Effector memory CD4-positive, alpha-beta T cell (primary cell): ENCODE measurements at places on chromosomes 3 and 15.

DNA sequence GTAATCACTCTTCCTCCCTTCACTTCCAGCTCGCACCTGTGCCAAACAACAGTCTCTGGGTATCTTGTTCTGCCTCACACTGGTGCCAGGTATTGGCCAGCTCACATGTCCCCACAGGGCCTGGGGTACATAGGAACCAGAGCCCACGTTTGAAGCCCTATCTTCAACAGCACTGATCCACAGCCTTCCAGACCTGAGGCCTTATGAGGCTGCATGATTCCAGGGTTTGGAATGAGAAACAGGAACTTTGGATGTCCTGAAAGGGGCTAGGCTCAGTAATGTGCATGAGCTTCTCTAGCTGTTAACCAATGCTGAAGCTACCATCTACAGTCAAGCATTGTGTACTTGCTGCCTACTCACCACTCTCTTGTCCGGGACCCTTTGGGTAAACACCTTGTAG lies 92.4 kb downstream of the GPR156 start:
- no peaks in the 10 kb centered on the region for H3K27me3 ChIP-seq
- no peaks in the 10 kb centered on the region for H3K4me1 ChIP-seq
- H3K4me3 ChIP-seq: no peak overlapping the region
- no peaks in the 10 kb centered on the region for H3K36me3 ChIP-seq

- peaks cover 11% of the 10 kb centered on the region for H3K27me3 ChIP-seq
- DNase-seq: no peak
- H3K4me1 ChIP-seq: peaks cover 5% of the 10 kb centered on the region
- H3K27ac ChIP-seq: no peak overlapping the region
- no peaks in the 10 kb centered on the region for H3K36me3 ChIP-seq
- no peak overlapping the region for H3K4me3 ChIP-seq
Observed at GRCh38 chr3:124885466-124886167, 1.5 kb downstream of the ITGB5 start.

GRCh38 chr15:37425541-37425940 lies 325.2 kb upstream of the MEIS2 start:
- H3K27me3 ChIP-seq: no peaks in the 10 kb centered on the region
- H3K27ac ChIP-seq: no peak overlapping the region
- no peaks in the 10 kb centered on the region for H3K4me1 ChIP-seq
- H3K4me3 ChIP-seq: no peak overlapping the region
- no peak for DNase-seq
- no peaks in the 10 kb centered on the region for H3K36me3 ChIP-seq

DNA sequence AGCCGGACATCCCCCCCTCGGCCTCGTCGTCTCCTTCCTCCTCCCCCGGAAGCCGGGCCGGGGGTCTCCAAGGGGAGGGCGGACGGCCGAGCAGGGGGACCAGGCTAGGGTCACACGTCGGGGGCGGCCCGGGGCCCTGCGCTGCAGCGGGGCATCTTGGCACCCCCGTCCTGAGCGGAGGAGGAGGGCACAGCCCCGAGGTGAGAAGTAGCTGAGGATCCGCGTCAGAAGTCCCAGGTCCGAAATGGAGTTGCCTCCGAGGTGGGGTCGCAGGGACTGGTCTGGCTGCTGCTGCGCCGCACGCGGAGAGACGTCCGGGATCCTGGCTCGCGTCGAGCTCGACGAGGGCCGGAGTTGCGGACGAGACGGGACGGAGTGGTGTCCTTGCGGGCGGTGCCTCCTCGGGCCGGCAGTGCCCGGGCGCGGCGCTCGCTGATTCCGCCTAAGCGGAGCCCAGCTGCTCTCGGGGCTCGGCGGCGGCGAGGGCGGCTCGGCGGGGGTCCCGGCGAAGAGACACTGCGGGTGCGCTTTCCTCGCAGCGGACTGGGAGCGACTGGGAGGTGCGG lies at the start of gene ADCY5:
ADCY5 (minus strand) TSS at position 555 of the 566 bp plus-strand sequence; CDS start at position 10, 545 bp downstream.
- peaks cover 44% of the 10 kb centered on the region for H3K27me3 ChIP-seq
- no peaks in the 10 kb centered on the region for H3K4me1 ChIP-seq
- no peak within 1 kb of the TSS for H3K27ac ChIP-seq
- no peak for DNase-seq
- H3K4me3 ChIP-seq: peak within 1 kb of the TSS; percentile 60
